ENCODE measurements at places on chromosomes 11 and 22. TPM values are rescaled to one million over a fixed set of nuclear protein-coding genes. Genes with fewer than 3 reads are reported as not detected.
A peak's percentile ranks its signal among the peaks of the same experiment; 100 is the strongest.

DNA sequence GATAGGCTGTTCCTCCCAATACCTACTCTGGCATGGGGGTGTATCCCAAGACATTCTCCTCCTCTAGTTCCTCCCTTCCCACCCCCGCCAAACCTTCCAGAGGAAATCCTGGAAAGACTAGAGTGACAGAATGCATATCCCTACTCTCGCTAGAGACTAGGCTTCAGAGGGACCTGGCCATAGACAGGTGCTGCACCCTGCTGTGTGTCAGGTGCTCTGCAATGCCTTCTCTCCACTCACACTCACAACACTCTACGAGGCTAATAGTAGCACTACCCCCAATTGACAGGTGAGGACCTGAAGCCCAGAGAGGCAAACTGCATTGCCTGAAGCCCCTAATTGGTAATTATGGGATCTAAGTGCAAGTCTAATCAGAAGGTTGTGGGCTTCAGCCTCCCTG lies 46.2 kb upstream of the LMO1 start:
- DNase-seq = no peak

DNA sequence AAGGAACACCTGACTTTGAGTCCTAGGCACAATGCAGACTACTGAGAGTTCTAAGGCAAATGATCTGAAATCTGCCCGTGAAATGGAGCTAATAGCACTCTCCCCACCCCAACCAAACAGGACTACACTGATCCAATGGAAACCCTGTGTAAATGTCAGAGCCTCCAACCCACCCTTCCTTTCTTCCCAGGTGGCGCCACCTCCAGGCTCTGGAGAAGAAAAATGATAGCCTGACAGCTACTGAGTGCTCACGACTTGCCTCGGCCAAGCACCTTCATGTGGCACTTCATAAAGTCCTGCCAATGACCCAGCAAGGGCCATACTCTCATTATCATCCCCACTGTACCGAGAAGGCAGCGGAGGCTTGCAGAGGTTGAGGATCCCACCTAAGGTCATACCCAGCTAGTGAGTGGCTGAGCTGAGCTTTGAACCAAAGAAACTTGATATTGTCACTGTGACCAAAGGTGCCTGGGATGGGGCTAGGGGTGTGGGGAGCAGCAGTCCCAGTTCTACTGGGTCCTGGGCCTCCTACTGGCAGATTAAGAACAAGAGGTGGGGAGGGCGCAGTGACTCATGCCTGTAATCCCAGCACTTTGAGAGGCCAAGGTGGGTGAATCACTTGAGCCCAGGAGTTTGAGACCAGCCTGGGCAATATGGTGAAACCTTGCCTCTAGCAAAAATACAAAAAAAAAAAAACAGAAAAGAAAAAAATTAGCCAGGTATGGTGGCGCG lies 20.5 kb downstream of the TST start:
- no peak for DNase-seq

- DNase-seq = no peak
Measured at GRCh38 chr11:1729692-1730011, 20.7 kb downstream of the IFITM10 start.

TSPAN32 gene
- total RNA-seq = 3.4 TPM

- DNase-seq = no peak
Measured at GRCh38 chr11:15690320-15690719, 575.6 kb downstream of the INSC start.

GRCh38 chr11:61617515-61617914 lies 36.6 kb upstream of the SYT7 start:
- DNase-seq = no peak

DNA sequence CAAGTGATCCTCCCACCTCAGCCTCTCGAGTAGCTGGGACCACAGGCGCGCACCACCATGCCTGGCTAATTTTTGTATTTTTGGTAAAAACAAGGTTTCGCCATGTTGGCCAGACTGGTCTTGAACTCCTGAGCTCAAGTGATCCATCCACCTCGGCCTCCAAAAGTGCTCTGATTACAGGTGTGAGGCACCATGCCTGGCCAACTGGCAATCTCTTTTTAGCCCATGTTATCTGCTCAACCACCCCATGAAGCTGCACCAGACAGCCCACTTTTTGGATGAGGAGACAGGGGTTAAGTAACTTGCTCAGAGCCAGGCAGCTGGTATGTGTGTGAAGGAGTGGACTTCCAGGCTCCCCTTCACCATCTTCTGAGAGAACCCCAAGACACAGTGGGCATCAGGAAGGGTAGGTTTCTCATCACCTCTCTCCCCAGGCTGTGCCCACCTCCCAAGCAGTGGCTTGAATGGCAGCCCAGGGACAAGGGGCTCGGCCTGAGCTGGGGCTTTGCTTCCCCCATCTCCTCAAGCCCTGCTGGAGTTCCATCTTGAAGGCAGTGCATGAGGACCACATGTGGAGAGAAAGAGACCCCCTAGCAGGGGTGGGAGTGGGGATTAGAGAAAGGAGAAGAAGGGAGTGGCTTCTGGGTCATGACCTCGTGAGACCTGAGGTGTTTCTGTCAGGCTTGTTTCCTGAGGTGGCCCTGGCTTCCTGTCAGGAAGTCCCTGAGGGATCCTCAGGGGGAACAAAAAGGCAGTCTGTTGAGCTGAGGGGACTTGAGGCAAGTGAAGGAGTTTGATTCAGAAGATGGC lies 87.5 kb upstream of the PARVA start:
- no peak for DNase-seq

GRCh38 chr22:18950141-18950540 lies 14.0 kb upstream of the PRODH start:
- DNase-seq = no peak

DNA sequence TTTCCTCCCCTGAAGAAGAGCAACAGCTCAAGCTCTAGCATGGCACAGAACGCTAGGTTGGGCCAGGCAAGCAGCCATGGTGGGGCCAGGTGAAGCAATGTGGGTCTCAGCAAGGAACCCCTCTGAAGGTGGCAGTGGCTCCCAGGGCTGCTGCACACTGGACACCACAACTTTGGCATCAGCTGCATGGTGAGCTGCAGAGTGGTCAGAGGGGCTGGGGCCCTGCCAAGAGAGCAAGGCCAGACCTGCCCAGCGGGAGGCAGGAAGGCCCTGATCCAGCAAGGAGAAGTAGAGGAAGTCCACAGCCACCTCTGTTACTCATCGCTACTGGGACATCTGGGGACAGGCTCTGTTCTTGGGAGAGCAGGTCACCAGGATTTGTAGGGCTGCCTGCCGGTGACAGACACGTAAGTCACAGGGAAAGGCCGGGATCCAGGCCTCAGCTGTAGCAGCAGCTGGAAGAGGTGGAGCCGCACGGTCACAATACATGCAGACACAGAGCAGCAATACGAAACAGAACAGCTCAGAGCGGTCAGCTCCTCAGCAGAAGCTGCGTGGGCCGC lies 12.4 kb downstream of the CYB561A3 start:
- no peak for DNase-seq

- DNase-seq = no peak
Measured at GRCh38 chr11:68052137-68052873, 13.5 kb downstream of the TCIRG1 start.

- DNase-seq = no peak
Measured at GRCh38 chr22:25627271-25627852, 62.9 kb downstream of the GRK3 start.

GRCh38 chr22:36461665-36462649 lies 19.5 kb downstream of the TXN2 start:
- peak; percentile 35 for DNase-seq

DNA sequence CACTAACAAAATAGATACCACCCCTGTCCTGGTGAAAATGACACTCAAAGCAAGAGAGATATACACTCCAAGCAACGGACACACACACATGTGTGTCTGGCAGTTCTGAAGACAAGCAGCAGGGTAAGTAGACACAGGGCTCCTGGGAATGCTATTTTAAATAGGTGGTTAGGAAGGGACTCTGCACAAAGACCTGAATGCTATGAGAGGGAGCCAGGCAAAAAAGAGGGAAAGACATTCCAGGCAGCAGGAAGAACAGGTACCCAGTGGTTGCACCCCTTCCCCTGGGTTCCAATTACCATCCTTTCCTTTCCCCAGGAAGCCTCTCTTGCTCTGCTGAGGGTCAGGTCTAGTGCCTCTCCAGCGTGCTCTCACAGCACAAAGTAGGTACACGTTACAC lies 3.0 kb downstream of the UFD1 start:
- DNase-seq = no peak

EIF3F gene
- 300 TPM for total RNA-seq

OR2D2 gene
- total RNA-seq = 0.53 TPM

SMTNL1 gene
- not detected for total RNA-seq

HTR3B gene
- total RNA-seq = not detected

DNA sequence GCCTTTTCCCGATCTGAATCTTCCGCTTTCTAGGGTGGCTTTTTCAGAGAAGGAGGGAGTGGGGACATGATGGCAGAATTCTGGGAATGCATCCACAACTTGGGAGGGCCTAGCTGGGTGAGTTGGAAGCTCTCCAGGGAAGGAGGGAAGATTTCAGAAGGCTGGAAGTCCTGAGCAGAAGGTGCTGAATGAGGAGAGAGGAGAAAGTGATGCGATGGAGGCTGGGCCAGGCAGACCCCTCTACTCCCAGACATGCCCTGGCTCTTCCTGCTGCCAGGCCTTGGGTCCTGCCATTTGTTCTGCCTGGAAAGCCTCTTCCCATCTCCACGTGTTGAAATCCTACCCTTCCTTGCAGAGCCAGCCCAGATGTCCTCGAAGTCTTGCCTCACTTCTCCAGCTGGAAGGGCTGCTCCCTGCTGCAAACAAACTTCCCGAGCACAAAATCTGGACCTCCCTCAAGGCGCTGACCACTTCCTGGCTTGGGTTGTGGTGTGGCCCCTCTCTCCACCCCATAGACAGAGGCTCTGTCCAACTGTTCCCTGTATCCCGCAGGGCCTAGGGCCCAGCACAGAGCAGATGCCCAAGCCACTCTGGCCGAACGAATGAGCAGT lies 16.8 kb downstream of the LRRC32 start:
- DNase-seq = no peak

DNA sequence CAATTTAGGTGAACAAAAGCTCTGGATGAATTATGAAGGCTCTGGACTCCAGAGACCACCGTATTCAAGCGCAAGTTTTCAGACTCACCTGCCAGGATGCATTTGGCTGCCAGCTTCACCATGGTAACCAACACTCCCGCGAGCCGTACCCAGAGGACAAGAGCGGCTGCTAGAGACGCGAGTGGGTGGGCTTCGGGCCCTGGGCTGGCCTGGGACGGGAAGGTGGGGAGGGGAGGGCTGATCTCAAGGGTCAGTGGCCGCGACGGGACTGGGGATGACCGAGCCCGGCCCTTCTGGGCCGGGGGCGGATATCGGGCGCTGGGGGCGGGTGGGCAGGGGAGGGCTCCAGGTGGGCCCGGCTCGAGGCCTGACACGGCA lies 344 bp downstream of the IFT27 start:
- peak; percentile 32 for DNase-seq

- no peak for DNase-seq
Measured at GRCh38 chr22:48949375-48950149, 878.1 kb downstream of the BRD1 start.

All from progenitor cell of endocrine pancreas (in vitro differentiated cells).